ENCODE measurements at places on chromosomes 7 and 10. TPM values are rescaled to one million over a fixed set of nuclear protein-coding genes. Genes with fewer than 3 reads are reported as not detected.

DNA sequence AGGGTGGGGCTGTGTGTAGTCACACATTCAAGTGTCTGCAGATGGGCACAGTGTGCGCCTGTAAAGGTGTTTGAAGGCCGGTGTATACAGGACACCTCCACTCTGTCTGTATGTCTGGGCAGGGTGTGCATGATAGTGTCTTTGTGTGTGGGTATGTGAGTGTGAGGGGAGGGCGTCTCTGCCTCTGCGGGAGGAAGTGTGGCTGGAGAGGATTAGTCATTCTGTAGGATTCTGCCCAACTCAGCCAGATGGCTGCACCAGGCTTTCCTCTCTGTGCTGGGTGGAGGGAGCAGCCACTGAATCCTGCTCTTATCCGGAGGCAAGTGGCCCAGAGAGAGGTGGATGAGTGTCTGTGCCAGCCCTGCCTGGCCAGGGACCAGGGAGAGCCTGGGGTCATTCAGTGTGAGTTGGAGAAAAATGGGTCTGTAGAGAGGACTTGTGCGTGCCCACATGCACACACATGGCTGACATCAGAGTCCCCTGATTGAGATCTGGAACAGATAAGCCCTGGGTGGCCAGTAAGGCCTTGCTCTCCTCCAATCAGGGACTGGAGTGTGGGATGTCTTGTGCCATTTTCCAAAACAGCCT, 1.7 kb downstream of the SFXN3 start:
- peak; percentile 85 for DNase-seq
- peak overlapping the region; percentile 93 for H3K4me3 ChIP-seq
- H3K4me1 ChIP-seq, result no peaks in the 10 kb centered on the region
- H3K27ac ChIP-seq, result peak overlapping the region; percentile 97

DNA sequence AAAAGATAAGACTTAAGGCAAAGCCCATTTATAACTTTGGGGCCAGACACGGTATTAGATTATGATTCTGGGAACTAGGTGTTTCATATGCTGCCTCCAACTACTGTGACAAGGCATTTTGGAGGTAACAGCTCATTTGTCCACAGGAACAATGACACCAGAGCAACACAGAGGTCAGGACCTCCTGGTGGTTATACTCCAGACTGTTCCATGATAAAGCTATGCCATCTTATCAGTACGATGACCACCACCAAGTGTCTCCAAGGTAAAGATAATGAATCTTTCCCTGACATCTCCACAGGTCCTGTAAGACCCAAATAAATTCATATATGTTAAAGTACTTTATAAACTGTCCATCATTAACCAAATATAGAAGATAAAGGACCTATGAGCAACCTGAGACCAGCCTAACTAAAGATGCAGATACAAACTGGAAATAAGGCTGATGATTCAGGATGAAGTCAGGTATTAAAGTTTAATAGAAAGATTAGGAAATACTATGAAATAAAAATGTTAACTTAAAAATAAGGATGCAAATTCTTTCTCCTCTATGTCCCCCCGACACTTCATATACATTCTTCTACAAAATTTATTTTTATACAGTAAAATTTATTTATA, 26.2 kb downstream of the CUL2 start:
- no peaks in the 10 kb centered on the region for H3K4me1 ChIP-seq
- no peak overlapping the region for H3K27ac ChIP-seq
- peaks cover 6% of the 10 kb centered on the region for H3K36me3 ChIP-seq
- no peaks in the 10 kb centered on the region for H3K27me3 ChIP-seq
- no peak overlapping the region for H3K4me3 ChIP-seq

The EVX1 gene
- total RNA-seq, result not detected

DNA sequence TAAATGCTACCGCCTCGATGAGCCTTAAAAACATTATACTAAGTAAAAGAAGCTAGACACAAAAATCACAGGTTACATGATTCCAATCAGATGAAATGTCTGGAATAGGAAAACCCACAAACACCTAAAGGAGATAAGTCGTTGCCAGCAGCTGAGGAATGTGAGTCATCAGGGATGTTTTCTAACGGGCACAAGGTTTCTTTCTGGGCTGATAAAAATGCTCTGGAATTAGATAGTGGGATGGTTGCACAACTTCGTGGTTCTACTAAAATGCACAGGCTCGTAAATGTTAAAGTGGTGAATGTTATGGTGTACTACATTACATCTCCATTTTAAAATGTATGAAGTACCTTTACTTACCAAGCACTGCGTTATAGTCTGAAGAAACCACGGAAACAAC, 9.7 kb downstream of the ABLIM1 start:
- H3K4me3 ChIP-seq, result no peak overlapping the region
- H3K4me1 ChIP-seq, result no peaks in the 10 kb centered on the region
- no peak for DNase-seq

The DIP2C gene
- 22.6 TPM for total RNA-seq

The HGF gene
- total RNA-seq, result 23.8 TPM

DNA sequence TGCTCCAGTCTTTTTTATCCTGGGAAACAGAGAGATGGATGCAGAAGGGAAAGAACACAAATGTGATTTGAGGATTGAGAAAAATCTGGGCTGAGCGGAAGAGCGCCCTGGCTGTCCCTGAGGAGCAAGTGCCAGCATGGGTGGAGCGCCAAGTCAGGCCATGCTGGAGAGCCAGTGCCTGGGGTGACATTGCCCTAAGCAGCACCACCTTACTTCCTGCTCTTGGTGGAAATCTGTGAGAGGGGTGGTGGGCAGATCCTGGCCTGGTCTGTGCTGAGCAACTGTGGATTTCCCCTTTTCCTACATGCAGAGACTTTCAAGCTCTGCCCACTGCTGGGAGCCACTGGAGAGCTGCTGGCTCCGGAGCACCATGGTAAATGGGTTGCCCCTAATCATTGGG, 36.9 kb downstream of the DDIT4 start:
- no peaks in the 10 kb centered on the region for H3K36me3 ChIP-seq
- peaks cover 23% of the 10 kb centered on the region for H3K4me1 ChIP-seq
- no peak overlapping the region for H3K4me3 ChIP-seq
- H3K27ac ChIP-seq, result no peak overlapping the region
- H3K27me3 ChIP-seq, result no peaks in the 10 kb centered on the region

The IL6 gene
- total RNA-seq, result 1.6 TPM

- no peak overlapping the region for H3K27ac ChIP-seq
- no peaks in the 10 kb centered on the region for H3K36me3 ChIP-seq
- no peaks in the 10 kb centered on the region for H3K27me3 ChIP-seq
- H3K4me3 ChIP-seq, result no peak overlapping the region
- DNase-seq, result no peak
- no peaks in the 10 kb centered on the region for H3K4me1 ChIP-seq
These were observed 80.3 kb downstream of the HDAC9 start for GRCh38 chr7:18575622-18576572.

DNA sequence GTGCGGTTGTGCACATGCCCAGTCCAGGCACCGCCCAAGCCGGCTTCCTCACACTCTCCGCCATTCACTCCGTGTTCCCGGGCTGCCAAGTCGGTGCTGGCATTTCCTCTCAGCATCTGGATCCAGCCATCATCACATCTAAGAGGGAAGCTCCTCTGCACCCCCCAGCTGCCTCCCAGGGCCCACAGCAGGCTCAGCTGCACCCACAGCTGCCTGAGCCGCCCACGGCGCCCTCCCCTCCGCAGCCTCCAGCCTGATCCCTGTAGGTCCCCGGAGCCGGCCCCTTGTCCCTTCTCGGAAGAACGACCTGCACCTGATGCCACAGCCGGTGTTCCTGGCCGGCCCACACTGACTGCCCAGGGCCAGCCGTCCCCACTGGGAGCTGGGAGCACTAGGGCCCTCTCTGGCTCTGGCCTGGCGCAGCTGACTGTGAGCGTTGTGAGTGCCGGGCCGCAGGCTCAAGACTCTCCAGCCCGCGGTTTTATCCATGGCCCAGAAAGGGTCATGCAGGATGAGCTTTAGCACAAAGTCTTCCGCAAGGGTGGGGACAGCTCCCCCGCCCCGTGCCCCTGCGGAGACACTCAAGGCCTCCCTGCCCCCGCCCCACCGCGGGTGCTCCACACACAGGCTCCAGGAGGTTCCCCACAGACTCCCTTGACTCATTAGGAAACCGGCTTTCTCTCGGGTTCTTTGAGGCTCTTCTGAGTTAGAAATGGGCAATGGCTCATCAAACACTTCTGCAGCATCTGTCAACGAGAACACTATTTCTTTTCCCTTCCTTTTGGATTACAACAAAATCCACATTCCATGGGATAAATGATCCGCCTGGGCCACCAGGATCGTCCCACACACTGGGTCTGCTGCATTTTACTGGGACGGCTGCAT, 31.2 kb downstream of the CFAP46 start:
- DNase-seq, result peak; percentile 25
- no peak overlapping the region for H3K27ac ChIP-seq
- no peak overlapping the region for H3K4me3 ChIP-seq
- no peaks in the 10 kb centered on the region for H3K4me1 ChIP-seq
- no peaks in the 10 kb centered on the region for H3K27me3 ChIP-seq

- H3K27ac ChIP-seq, result no peak overlapping the region
- no peaks in the 10 kb centered on the region for H3K36me3 ChIP-seq
- H3K4me1 ChIP-seq, result no peaks in the 10 kb centered on the region
- H3K27me3 ChIP-seq, result no peaks in the 10 kb centered on the region
These were observed 156.8 kb downstream of the NRCAM start for GRCh38 chr7:108299251-108299973.

DNA sequence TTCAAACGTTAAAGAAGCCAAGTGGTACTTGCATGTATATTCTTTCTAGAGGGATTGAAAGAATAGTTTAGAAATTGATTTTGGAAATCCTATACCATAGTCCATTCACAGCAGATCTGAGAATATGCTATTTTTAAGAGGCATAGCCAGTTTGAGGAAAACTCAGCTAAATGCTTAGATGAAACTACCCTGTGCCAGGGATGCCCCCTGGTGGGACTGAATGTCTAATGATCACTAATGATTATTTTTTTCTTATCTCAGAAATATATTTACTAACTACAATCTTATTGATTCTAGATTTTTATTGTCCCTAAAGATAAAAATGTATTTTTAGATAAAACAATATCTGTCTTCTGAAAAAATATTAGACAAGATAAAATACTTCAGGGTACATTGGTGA, 844.9 kb upstream of the PHF14 start:
- no peak overlapping the region for H3K4me3 ChIP-seq
- no peaks in the 10 kb centered on the region for H3K4me1 ChIP-seq
- H3K27ac ChIP-seq, result no peak overlapping the region
- no peaks in the 10 kb centered on the region for H3K36me3 ChIP-seq

DNA sequence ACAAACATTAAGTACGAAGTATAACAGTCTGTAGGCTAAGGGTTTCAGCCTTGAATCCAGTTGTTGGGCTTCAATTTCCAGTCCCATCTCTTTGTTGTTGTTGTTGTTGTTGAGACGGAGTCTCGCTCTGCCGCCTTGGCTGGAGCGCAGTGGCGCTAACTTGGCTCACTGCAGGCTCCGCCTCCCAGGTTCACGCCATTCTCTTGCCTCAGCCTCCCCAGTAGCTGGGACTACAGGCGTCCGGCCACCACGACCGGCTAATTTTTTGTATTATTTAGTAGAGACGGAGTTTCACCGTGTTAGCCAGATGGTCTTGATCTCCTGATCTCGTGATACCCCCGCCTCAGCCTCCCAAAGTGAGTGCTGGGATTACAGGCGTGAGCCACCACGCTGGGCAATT, 464.9 kb downstream of the ANKRD7 start:
- H3K27me3 ChIP-seq, result no peaks in the 10 kb centered on the region
- H3K27ac ChIP-seq, result no peak overlapping the region
- no peaks in the 10 kb centered on the region for H3K36me3 ChIP-seq
- no peaks in the 10 kb centered on the region for H3K4me1 ChIP-seq
- no peak for DNase-seq
- no peak overlapping the region for H3K4me3 ChIP-seq

GRCh38 chr7:70704831-70705346, 427.1 kb upstream of the GALNT17 start:
- H3K27me3 ChIP-seq, result no peaks in the 10 kb centered on the region
- no peaks in the 10 kb centered on the region for H3K36me3 ChIP-seq
- no peak overlapping the region for H3K4me3 ChIP-seq
- H3K4me1 ChIP-seq, result peaks cover 5% of the 10 kb centered on the region

The GOT1 gene
- total RNA-seq, result 73.2 TPM

GRCh38 chr10:84012431-84012830, 126.9 kb upstream of the GHITM start:
- no peak overlapping the region for H3K4me3 ChIP-seq
- no peaks in the 10 kb centered on the region for H3K27me3 ChIP-seq
- H3K27ac ChIP-seq, result no peak overlapping the region
- no peaks in the 10 kb centered on the region for H3K4me1 ChIP-seq
- H3K36me3 ChIP-seq, result no peaks in the 10 kb centered on the region

- no peaks in the 10 kb centered on the region for H3K27me3 ChIP-seq
- H3K36me3 ChIP-seq, result peaks cover 23% of the 10 kb centered on the region
- no peak overlapping the region for H3K27ac ChIP-seq
- no peaks in the 10 kb centered on the region for H3K4me1 ChIP-seq
These were observed 13.7 kb upstream of the ZNF777 start for GRCh38 chr7:149474309-149475120.

The CALU gene
- total RNA-seq, result 75.1 TPM

The SLC26A3 gene
- 0.25 TPM for total RNA-seq

GRCh38 chr10:17712717-17713471, 39.1 kb upstream of the TMEM236 start:
- no peak for DNase-seq
- H3K27ac ChIP-seq, result no peak overlapping the region
- peak overlapping the region; percentile 26 for H3K4me3 ChIP-seq
- H3K27me3 ChIP-seq, result no peaks in the 10 kb centered on the region

The PBLD gene
- 33.5 TPM for total RNA-seq

The CALML5 gene
- not detected for total RNA-seq

GRCh38 chr7:138097064-138097741, 20.9 kb downstream of the AKR1D1 start:
- H3K36me3 ChIP-seq, result no peaks in the 10 kb centered on the region
- no peak overlapping the region for H3K4me3 ChIP-seq
- H3K27me3 ChIP-seq, result no peaks in the 10 kb centered on the region
- no peak overlapping the region for H3K27ac ChIP-seq
- no peaks in the 10 kb centered on the region for H3K4me1 ChIP-seq

- H3K4me1 ChIP-seq, result no peaks in the 10 kb centered on the region
- H3K27me3 ChIP-seq, result no peaks in the 10 kb centered on the region
- H3K4me3 ChIP-seq, result no peak overlapping the region
- no peak for DNase-seq
- no peak overlapping the region for H3K27ac ChIP-seq
These were observed 30.1 kb downstream of the PDZD8 start for GRCh38 chr10:117345143-117345542.

- no peak overlapping the region for H3K27ac ChIP-seq
- no peaks in the 10 kb centered on the region for H3K36me3 ChIP-seq
- no peak overlapping the region for H3K4me3 ChIP-seq
These were observed 56.2 kb downstream of the CRPPA start for GRCh38 chr7:16365177-16365576.

DNA sequence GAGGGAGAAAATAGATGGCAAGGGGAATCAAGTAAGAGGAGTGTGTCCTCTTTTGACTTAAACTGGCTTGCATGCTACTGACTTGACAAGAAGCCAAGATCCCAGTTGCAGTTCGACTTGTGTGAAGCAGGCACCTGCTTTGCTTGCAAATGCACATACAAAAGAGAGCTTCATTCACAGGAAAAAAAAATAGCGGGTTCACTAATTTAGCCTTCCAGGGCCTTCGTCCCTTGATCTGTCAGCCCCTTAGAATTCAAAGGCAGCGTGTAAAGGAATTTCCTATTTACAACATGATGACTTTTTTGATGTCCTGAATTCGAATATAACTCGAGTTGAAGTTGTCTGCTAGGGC, 192.1 kb downstream of the CELF2 start:
- no peaks in the 10 kb centered on the region for H3K4me1 ChIP-seq
- H3K27me3 ChIP-seq, result no peaks in the 10 kb centered on the region
- no peak overlapping the region for H3K4me3 ChIP-seq
- no peaks in the 10 kb centered on the region for H3K36me3 ChIP-seq

- no peak overlapping the region for H3K4me3 ChIP-seq
- no peak for DNase-seq
- H3K36me3 ChIP-seq, result no peaks in the 10 kb centered on the region
- H3K27ac ChIP-seq, result no peak overlapping the region
These were observed 626.5 kb downstream of the SDK1 start for GRCh38 chr7:3927446-3928110.
